Anterior cingulate cortex (tissue), 58 donors: ENCODE measurements at places on chromosomes 12 and 14.

- no peak for DNase-seq
These were observed 11.5 kb upstream of the P2RX7 start for GRCh38 chr12:121120989-121121755.

DNA sequence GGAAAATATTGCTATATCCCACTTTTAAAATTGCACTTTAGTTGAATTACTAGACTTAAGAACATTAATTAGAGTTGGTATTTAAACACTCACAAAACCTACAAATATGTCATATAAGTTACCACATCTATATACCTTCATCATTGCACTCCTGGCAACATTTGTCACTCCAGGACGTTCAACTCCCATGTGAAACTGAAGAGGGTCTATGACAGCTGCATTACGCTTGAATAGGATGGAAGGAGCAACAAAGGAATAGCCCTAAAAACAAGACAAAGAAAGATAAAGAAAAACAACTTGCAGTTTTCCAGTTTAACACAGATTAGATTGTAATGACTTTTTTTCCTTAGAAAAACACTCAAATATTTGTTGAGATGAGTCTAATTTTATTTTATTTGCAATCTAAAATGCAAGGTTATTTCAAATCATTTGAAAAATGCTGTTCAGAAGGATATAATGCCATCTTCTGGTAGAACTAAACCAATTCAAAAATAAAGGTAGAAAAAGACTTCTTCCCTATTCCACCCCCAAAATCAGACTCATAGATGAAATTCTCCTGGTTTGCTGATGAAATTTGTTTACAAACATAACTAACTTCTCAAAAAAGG, 84.3 kb upstream of the TTC7B start:
- DNase-seq: no peak

DNA sequence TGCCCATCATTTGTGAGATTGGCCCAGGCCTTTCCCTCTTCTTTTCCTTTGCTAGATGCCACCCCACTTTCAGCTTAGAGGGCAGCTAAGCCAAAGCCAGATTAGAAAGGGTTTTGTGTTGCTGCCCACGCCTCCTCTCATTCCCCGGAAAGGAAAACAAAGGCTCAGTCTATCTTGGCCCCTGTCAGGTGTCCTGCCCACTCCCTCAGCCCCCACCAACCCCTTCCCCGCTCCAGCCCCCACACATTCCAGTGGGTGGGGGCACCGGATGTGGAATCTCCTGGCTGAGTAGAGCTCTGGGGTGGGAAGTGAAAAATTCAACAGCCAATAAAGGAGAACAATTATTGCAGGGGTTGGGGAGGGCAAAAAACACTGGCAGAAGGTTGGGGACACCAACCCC, 2.2 kb downstream of the BLOC1S1 start:
- no peak for DNase-seq

- DNase-seq: no peak
These were observed 404.0 kb upstream of the ATP2B1 start for GRCh38 chr12:90112666-90113065.

- DNase-seq: no peak
These were observed 33.5 kb downstream of the TSHR start for GRCh38 chr14:80988735-80989429.

DNA sequence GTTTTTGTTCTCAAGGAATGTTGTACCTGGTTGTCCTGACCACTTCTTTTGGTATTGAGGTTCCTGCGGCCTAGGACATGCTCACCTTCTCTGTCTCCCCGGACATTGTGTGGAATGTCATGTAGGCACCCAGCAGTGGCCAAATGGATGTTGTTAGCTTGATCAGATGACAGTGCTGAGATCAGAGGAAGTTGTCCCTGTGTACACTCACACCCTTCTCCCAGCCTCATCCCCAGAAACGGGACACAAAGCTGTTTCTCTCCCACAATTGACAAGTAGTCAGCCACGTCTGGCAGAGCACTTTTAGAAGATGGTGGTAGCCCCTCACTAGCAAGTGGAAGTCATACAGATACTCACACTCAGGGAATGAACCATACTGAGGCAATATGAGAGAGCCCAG, 3.0 kb downstream of the PLEKHH1 start:
- peak; percentile 24 for DNase-seq

DNA sequence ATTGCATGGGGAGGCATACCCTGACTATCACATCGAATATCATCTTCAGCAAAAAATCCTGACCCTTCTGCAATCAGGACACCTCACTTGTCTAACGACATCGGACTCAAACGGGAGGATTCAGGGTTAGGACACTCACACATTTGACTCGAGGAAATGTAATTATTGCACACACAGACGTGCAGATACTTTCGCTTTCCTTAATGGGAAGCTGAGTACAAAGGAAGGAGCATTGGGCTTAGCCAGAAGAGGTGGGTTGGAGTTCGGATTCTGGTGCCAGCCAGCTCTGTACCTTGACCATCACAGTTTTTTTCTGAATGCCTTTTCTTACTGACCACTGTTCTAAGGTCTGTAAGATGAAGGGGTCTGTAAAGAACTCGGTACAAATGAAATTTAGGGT, 260.4 kb downstream of the GALC start:
- no peak for DNase-seq

- no peak for DNase-seq
These were observed 3.1 kb upstream of the CREBL2 start for GRCh38 chr12:12608557-12608957.

GRCh38 chr14:79442786-79443185, 768.5 kb downstream of the DIO2 start:
- DNase-seq: no peak

DNA sequence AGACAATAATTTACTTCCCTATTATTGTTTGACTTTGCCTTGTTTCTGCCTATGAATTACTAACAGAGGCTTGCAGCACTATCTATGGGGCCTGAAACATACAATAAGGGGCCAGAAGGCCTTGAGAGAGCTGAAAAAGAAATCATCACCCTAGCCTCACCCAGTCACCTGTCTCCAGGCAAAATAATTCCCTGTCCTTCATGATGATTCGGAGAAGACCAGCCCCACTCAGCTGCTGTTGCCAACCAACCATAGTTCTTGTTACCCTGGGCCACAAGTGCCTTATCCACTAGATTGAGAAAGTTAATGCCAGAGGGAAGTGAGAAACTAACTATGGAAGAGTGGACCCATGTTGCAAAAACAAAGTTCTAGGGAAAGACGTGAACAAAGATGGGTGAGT, 97.1 kb downstream of the ARF6 start:
- DNase-seq: no peak

- DNase-seq: peak; percentile 20
These were observed 5.4 kb downstream of the C1QL4 start for GRCh38 chr12:49331380-49332222.

DNA sequence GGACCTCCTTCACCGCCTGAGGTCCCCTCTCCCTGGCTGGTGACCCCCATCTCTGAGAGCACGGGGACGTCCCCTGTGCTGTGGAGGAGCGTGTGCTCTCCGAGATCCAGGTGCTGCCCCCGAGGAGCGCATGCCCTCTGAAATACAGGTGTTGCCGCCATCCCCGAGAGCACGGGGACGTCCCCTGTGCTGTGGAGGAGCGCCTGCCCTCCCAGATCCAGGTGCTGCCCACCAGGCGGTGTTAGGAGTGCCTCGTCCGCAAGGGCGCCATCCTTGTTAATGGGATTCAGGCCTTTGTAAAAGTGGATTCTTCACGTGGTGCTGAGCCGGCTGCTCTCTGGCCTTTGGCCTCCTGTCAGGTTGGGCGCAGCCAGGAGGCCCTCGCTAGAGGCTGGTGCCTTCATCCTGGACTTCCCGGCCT, 10.1 kb downstream of the NOC4L start:
- no peak for DNase-seq

DNA sequence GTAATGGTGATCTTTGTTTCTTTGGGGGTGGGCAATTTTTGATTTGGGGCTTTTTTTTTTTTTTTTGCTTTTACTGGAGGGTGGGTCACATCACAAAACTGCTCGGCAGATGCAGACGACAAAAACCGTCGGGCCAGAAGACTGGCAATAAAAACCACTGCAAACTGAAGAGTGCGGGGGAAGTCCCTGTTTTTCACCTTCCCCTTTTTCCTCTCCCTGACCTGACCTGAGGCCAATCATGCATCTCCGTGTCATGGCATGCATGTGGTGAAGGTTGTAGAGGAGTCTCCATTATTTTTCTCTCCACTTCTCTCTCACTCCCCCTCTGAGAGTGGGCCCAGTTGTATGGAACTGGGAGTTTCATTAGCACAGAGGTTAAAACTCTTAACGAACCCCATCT, 57.5 kb downstream of the AP5M1 start:
- DNase-seq: no peak

GRCh38 chr12:115385141-115385540, 701.2 kb upstream of the TBX3 start:
- DNase-seq: no peak

DNA sequence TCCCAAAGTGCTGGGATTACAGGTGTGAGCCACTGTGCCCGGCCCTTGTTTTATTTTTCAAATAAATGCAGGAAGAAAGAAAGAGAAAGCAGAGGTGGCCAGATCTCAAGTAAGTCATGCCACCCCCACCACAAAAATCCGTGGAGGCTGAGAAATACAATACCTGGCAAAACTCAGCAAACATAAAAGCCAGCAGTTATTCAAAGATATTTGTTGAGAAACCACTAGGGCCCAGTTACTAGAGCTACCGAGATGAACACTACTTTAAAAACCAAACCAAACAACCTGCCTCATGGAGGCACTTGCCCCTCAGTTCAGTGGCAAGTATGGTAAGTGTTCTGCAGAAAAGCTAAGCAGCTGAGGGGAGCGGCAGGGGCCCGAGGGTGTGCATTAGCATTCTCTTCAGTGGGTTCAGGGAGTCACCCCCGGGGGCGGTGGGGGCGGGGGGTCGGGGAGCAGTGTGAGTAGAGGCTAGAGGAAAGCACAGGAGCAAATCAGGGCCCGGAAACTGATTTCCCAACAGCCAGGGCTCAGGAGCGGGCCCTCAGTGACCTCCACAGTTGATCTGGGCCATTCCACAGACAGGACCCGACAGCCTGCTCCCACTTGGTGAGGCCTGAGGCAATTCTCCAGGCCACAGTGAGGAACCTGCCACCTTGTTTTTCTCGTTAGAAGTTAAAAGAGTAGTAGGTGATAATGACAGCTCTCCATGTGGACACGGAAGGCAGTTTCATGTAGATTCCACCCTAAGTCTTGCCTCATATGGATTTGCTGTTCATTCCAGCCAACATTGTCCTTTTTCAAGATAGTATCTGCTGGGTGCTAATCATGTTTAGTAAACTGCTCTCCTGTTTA, 8.6 kb downstream of the EVL start:
- no peak for DNase-seq

DNA sequence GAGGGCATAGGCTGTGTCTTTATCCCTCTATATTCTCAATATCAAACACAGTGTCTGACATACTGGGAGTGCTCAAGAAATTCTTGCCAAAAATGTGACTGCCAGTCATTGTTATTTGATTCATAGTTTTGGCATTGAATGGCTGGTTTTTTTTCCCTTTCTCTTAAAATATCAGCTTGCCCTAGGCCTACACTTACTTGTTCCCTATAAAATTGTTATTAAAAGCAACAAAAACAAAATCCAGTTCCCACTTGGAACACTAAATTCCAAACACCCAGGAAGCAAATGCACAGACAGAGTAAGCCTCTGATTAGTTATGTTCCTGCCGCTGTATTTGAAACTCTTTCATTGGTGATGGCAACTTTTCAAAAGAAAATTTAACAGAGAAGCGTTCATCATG, 110.7 kb downstream of the WIF1 start:
- no peak for DNase-seq

- DNase-seq: no peak
These were observed 50.4 kb upstream of the RIMBP2 start for GRCh38 chr12:130766470-130766869.

GRCh38 chr12:6376870-6377666, 1.7 kb upstream of the SCNN1A start:
- DNase-seq: no peak

DNA sequence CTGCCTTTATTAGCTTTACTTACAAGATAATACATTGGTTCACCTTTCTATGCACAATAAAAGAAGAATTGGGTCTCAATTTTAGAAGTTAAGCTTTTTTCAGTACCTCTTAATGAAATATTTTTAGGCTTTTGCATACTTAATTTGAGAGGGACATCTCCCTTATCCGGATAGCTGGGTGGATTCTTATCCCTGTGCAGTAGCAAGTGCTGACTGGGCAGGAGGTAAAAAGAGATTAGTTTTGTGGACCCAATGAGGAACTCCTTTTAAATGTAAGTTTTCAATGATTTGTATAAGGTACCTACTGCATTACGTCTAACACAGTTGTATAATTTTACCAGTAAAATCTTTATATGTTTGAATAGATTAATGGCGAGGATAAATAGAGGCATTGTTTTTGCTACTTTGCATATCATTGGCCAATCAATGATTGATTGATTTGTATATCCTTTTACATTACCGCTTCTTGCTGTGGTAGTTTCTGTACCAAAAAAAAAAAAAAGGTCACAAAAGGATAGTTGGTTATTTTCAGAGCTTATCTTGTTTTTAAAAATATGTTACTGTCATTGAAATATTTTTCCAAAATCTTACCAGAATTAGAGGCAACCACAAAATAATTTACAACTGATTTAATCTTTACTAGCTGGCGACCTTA, 2.2 kb downstream of the CPSF6 start:
- DNase-seq: no peak

DNA sequence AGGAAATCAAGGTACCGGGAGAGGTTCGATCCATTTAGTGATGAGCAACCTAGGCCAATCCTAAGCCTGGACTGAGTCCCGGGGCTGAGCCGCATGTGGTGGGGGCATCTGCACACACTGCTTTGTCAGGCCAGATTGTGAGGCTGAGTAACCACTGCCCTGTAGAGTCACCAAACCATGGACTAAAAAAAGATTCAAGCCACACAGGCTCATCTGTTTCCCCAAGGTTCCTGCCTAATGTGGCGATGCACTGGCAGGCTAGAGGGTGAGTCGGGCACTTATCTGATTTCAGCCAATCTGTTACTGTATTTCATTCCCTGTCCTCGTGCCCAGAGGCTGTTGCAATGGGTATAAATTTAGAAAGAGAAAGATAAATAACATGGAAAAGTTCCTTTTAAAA, 140.8 kb downstream of the TTC7B start:
- DNase-seq: no peak

DNA sequence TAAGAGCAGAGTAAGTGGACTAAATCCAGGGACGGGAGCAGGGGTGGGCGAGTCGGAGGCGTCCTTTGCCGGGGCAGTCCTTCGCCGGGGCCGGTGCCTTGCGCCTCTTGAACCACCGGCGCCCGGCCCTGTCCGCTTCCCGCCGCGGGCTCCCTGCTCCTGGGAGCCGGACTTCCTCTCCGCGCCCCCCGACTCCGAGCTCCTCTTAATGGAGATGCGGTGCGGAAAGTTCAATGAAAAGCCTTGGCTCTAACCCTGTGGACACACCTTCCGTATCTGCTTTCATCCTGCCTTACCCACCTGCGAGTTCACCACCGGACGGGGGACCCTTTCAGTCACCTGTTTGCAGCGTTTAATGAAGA, 412 bp downstream of the FGFR1OP2 start:
- DNase-seq: no peak
